ENCODE measurements at places on chromosomes 6 and 20.
A peak's percentile ranks its signal among the peaks of the same experiment; 100 is the strongest.

DNA sequence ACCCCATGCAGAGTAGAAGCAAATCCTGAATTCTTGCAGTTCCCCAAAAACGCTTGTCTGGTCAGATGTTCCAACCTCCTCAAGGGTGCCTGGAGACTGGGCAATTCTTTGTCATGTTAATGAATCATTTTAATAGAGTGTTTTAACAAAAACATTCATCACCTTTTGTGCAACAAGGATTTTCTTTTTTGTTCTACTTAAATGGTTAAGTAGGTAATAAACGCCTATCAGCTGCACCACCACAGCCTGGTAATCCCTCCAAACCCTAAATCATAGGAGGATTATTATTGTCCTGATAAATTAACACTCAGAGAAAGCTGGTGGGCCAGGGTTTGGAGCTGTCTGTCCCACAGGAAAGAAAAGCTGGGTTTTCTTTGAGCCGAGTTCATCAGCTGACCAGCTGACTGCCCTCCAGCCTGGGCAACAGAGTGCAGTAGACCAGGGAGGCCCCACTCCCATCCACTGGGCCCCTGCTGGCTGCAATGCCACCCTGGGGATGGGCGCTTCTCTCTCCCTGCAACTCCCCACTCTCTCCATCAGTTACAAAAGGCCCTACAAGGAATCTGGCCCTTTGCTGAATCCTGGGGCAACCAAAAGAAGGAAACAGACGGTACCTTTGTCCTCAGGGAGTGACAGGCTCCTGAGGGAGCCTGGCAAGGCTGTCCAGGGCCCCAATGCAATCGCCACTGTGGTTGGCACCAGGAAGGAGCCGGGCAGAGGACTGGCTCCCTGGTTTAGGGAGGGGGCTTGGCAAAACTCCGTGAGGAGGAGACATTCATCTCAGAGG is 23.1 kb upstream of the BMP7 start:
- DNase-seq: peak; percentile 79

DNA sequence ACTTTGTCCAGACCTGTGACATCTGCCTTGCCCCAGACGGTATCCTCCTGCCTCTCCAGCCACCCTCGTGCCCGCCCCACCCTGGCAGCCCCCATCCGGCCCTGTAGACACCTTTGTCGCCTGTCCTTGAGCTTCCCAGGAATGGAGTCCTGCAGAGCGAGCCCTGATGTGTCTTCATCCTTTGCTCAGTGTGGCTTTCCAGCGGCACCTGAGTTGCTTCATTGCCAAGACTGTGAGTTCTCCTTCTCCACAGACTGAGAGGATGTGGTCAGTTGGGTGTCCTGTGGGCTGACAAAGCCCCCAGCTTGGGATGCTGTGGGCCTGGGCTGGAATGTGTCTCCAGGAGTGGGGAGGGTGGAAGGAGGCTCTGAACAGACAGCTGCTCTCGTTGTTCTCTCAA is 1.7 kb upstream of the CST4 start:
- no peak for DNase-seq

GRCh38 chr20:39282619-39283092 is 320.5 kb downstream of the DHX35 start:
- no peak for DNase-seq

DNA sequence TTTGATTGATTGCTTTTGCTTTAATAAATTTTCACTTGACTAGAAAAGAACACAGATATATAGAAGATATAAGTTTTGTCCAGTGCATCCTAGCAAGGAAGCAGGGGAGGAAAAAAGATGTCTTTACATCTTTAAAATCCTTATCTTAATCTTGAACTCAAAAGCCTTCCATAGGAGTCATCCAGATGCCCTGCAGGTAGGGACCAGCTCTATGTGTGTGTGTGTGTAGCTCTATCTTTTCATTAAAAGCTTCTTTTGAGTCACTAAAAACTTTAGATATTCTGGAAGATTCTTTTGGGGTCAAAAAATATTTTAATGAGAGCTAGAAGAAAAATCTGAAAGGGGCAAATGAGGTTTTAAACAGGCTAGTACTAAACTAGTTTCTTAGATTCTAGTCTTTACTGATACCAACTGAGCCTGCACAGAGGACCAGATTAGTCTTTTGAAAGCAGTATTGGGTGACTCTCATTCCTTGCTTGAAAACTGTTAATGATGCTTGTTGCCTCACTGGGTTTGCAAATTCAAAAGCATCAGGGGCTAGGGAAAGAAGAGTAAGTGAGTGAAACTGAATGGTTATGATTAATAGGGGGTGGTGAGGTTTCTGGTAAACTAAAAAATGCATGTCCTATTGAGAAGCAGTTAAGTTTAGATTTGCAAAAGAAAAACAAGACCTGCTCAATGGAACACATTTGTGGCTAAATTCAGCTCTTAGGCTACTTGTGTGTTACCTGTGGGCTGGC is 40.6 kb upstream of the JAG1 start:
- no peak for DNase-seq

GRCh38 chr6:127192911-127193541 is 73.6 kb upstream of the RNF146 start:
- no peak for DNase-seq

- no peak for DNase-seq
These were observed 188.3 kb upstream of the KCNG1 start for GRCh38 chr20:51211191-51211590.

DNA sequence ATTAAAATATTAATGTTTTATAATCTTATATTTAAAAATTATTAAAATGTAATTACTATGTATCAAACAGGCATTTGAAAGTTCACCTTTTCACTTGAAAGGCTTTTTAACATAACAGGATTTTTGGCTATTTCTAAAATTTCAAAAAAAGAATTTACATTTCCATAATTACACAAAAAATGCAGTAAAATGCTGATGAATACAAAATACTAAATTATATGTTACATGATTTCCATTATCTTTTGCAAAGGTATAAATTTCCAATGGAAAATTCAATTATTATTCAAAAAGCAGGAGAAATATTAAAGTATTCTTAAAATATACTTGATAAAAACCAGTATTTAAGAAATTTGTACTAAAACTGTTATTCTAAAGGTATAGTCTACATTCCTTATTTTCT is 66.1 kb downstream of the PHIP start:
- DNase-seq: no peak

DNA sequence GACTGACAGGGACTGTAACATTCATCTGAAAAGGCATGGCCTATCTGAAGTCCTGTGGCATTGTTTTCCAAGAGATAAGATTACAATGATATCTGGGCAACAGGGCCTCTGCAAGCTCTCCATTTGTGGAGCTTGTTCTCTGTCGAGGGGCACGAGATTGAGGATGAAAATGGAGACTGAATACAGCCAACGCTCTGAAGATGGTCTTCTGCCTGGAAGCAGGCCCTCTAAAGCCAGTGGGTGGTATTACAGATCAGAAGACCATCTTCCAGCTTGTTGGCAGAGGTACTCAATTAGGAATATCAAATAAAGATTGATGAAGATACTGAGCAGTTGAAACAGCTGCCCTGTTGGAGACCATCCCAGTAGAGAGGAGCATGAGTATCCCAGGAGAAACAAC is 288.2 kb downstream of the CENPW start:
- DNase-seq: no peak

- DNase-seq: no peak
These were observed 1.0 kb upstream of the DUSP22 start for GRCh38 chr6:291204-291696.

- DNase-seq: no peak
These were observed 70.4 kb downstream of the JAG1 start for GRCh38 chr20:10603378-10603777.

DNA sequence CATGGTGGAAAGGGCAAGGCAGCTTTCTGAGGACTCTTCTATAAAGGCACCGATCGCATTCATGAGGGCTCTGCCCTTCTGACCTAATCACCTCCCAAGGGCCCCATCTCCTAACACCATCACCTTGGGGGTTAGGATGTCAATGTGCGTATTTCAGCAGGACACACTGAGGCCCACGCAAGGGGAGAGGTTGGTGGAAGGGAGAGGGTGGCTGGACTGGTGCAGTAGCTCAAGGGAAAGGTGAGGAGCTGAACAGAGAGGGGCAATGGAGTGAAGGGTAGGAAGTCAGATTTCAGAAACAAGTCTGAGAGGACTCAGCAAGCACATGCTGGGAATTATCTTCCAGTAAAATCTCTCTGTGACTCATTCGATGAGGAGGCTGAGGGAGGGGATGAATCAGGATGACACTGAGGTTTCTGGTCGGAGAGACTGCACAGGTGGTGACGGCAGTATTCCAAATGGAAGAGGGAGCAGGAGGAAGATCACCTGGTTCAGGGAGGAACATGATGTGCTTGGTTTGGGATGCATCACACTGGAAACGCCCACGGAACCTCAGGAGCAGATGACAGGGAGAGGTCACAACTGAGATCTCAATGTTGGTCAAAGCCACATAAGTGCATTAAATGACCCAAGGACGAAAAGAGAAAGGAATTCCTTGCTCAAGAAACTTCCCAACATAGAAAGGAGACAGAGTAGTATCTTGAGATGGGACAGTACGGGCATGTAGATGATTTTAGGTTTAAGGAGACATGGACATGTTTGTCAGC is 67.1 kb downstream of the TFAP2A start:
- no peak for DNase-seq

GRCh38 chr20:37564388-37565133 is 36.9 kb upstream of the BLCAP start:
- DNase-seq: no peak

DNA sequence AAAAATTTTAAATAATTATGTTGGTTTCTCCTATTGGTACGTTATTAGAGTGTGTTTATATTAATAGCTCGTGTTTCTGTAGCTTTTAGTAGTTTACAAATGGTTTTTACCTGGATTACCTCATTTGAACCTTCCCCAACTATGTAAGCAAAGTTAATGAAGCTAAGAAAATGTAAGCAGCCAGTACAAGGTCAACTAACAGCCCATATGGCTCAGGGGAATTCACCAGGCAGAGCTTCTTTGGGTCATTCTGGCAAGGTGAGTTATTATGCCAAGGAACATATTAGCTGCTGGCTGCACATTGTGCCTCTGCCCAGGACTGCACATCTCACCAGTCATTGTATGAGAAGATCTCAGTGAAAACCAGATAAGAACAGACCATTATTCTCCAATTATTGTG is 27.0 kb upstream of the MARCKS start:
- no peak for DNase-seq

Data from globus pallidus (tissue), 1 donor.